ENCODE measurements at places on chromosomes 1 and 21.

GRCh38 chr1:42927274-42927841 is 31.3 kb downstream of the SLC2A1 start:
- peaks cover 54% of the 10 kb centered on the region for H3K4me1 ChIP-seq
- H3K4me3 ChIP-seq, result no peak overlapping the region
- H3K27ac ChIP-seq, result peak overlapping the region; percentile 23
- DNase-seq, result no peak

- DNase-seq, result peak; percentile 49
- peaks cover 21% of the 10 kb centered on the region for H3K4me1 ChIP-seq
- peaks cover 2% of the 10 kb centered on the region for H3K27me3 ChIP-seq
- peaks cover 4% of the 10 kb centered on the region for H3K36me3 ChIP-seq
Observed at GRCh38 chr1:43270421-43271095, 775 bp downstream of the TMEM125 start.

DNA sequence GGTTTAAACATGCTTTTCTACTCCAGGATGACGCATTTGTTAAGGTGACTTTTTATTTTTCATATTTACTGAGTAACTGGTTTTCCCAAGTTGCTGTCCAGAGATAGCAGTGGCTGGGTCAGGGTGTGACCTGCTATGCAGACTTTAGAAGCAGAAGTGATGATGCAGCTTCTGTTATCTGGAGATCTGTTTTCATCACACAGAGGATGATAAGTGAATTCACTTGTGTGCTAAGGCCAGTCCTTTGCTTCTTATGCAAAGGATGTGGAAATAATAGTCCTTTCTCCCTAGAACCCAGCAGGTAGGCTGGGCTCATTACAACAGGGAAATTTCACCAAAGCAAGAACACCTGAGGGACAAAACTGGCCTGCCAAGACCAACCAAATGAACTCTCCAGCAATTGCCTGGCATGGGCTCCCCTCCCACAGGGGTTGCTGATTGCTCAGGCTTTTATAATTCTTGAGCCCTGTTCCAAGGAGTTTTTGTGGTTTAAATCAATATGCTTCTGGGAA is 97.8 kb upstream of the LPGAT1 start:
- H3K4me1 ChIP-seq, result no peaks in the 10 kb centered on the region
- H3K27me3 ChIP-seq, result peaks cover 10% of the 10 kb centered on the region
- no peaks in the 10 kb centered on the region for H3K36me3 ChIP-seq
- no peak overlapping the region for H3K27ac ChIP-seq
- H3K4me3 ChIP-seq, result no peak overlapping the region

GRCh38 chr1:38923607-38924006 is 18.0 kb downstream of the RHBDL2 start:
- H3K27me3 ChIP-seq, result no peaks in the 10 kb centered on the region
- peak; percentile 49 for DNase-seq

DNA sequence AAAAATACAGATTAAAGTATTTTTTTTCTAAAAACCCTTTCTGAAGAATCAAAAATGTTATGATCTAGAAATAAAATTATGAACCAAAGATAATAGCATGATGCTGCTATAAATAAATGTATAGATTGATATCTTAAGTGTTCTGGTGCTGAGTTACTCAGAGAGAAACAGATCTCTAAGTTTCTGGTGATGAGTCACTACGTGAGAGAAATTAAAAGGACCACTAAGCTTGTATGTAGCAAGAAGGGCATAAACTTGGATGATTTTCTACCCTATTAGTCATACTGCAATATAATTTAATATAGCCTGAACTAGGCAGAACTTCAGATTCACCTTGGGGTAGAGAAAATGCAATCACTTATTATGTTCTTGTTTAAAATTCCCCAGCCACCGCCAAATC is 514.8 kb downstream of the AMY1C start:
- H3K36me3 ChIP-seq, result no peaks in the 10 kb centered on the region
- no peak for DNase-seq
- H3K27ac ChIP-seq, result no peak overlapping the region
- H3K27me3 ChIP-seq, result no peaks in the 10 kb centered on the region
- no peaks in the 10 kb centered on the region for H3K4me1 ChIP-seq
- H3K4me3 ChIP-seq, result no peak overlapping the region

DNA sequence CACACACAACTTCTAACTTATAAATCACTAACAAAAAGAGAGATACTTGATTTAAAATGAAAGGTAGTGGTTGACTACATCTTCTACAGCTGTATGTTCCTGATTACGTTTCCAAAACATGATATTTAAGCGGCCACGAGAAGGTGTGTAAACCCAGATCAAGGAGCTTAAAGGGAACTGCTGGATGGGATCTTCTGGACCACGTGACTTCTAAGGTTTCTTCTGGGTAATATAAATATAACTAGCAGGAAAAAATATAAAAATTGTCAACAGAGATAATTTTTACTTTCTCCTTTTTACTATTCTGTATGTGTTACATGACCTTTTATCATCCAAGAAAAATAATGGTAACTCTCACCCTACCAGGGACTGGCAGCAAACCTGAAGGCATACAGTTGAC is 66.2 kb downstream of the TTLL7 start:
- no peaks in the 10 kb centered on the region for H3K36me3 ChIP-seq
- no peak for DNase-seq
- H3K27me3 ChIP-seq, result no peaks in the 10 kb centered on the region
- no peak overlapping the region for H3K27ac ChIP-seq

- peaks cover 2% of the 10 kb centered on the region for H3K36me3 ChIP-seq
- H3K4me3 ChIP-seq, result peak overlapping the region; percentile 93
- H3K27ac ChIP-seq, result peak overlapping the region; percentile 92
- no peaks in the 10 kb centered on the region for H3K27me3 ChIP-seq
Observed at GRCh38 chr1:174160109-174160473, 771 bp downstream of the RABGAP1L start.

- no peaks in the 10 kb centered on the region for H3K27me3 ChIP-seq
- H3K36me3 ChIP-seq, result peaks cover 28% of the 10 kb centered on the region
- H3K27ac ChIP-seq, result peak overlapping the region; percentile 96
- H3K4me3 ChIP-seq, result peak overlapping the region; percentile 99
Observed at GRCh38 chr1:19250629-19251304, 557 bp downstream of the EMC1 start.

GRCh38 chr1:63904826-63905225 is 131.0 kb downstream of the ROR1 start:
- no peaks in the 10 kb centered on the region for H3K36me3 ChIP-seq
- no peak overlapping the region for H3K27ac ChIP-seq
- DNase-seq, result no peak
- no peaks in the 10 kb centered on the region for H3K27me3 ChIP-seq

DNA sequence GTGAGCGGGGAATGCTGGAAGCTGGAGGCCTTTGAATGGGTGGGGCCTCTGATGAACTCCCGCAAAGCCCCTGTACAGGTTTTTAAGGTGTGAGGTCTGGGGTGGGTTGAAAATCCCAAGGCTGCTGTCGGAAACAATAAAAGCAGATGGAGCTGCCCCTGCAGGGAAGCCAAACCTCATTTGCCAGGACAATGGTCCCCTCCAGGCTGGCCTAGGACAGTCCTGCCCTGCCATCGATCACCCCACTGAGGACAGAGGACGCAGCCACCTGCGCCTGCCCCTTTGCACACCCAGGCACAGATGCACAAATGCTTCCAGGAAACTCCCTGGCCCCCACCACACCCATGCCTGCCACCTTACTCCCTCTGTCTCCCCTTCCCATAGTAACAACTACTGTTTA is 4.4 kb downstream of the DRAXIN start:
- peaks cover 16% of the 10 kb centered on the region for H3K27me3 ChIP-seq
- no peak overlapping the region for H3K27ac ChIP-seq
- peaks cover 24% of the 10 kb centered on the region for H3K4me1 ChIP-seq

DNA sequence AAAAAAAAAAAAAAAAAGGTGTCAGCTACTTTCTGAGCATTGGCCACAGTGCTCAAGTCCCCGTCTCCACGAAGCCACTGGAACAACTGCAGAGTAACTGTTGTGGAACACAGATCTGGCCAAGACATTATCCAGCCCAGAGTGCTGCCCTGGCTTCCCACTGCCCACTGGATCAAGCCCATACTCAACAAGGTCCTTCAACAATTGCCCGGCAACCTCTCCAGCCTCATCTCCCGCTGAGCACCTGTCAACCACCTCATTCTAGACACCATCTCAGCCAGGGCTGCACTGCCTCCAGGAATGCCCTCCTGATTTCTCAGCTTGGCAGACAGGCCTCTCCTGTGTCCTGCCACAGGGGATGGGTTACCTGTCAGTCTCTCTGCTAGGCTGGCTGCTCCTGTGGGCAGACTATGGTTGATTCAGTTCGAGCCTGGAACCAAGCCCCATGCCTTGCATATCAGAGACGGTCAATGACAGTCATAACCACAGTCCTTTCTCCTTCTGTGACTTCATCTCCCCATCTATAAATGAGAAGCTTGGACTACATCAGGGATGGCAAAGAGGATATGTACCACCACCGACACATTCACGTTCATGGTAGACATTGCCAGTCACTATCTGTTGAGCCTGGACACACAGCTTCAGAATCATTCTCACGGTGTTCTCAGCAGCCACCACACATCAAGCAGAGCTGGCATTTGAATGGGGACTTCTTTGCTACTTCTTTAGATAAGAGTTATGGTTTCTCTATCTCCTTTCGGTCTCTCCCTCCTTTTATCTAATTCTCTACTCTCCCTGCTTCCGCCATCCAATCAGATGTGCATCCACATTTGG is 76.9 kb downstream of the MRPL37 start:
- H3K36me3 ChIP-seq, result peaks cover 6% of the 10 kb centered on the region
- peaks cover 37% of the 10 kb centered on the region for H3K4me1 ChIP-seq
- H3K27ac ChIP-seq, result peak overlapping the region; percentile 93
- DNase-seq, result no peak

DNA sequence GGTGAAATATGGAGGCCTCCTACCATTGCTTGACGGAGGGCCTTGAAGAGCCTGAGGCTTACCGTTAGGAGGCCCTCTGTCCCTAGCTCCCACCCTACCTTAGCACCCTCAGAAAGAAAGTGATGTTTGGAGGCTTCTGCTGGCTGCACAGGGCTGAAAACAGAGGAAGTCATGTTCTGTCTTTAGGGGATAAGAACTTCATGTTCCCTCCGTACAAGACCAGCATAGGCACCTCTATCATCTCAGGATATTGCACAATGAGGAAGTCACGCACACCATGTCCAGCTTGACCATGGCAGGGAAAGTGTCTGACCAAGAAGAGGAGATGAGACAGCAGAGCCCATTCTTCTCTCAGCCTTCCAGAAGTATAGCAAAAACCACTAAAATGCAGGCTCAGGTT is 13.8 kb downstream of the ADORA3 start:
- H3K27me3 ChIP-seq, result no peaks in the 10 kb centered on the region
- no peaks in the 10 kb centered on the region for H3K36me3 ChIP-seq
- no peak overlapping the region for H3K27ac ChIP-seq

GRCh38 chr1:68745011-68745410 is 248.1 kb upstream of the DEPDC1 start:
- H3K4me1 ChIP-seq, result no peaks in the 10 kb centered on the region
- no peak overlapping the region for H3K27ac ChIP-seq
- H3K36me3 ChIP-seq, result no peaks in the 10 kb centered on the region
- H3K27me3 ChIP-seq, result no peaks in the 10 kb centered on the region

- no peak overlapping the region for H3K4me3 ChIP-seq
- no peak overlapping the region for H3K27ac ChIP-seq
- DNase-seq, result no peak
- H3K4me1 ChIP-seq, result no peaks in the 10 kb centered on the region
Observed at GRCh38 chr1:29803486-29803885, 567.2 kb downstream of the PTPRU start.

- no peak for DNase-seq
- no peak overlapping the region for H3K4me3 ChIP-seq
- peak overlapping the region; percentile 60 for H3K27ac ChIP-seq
- no peaks in the 10 kb centered on the region for H3K27me3 ChIP-seq
- peaks cover 53% of the 10 kb centered on the region for H3K4me1 ChIP-seq
Observed at GRCh38 chr1:12125422-12126355, 41.1 kb upstream of the TNFRSF1B start.

Data from activated CD4-positive, alpha-beta T cell treated with anti-CD3 and anti-CD28 coated beads for 36 hours (primary cell).